Caco-2 (cell line): ENCODE measurements at places on chromosomes 16 and 17. TPM values are rescaled to one million over a fixed set of nuclear protein-coding genes. Genes with fewer than 3 reads are reported as not detected.

DNA sequence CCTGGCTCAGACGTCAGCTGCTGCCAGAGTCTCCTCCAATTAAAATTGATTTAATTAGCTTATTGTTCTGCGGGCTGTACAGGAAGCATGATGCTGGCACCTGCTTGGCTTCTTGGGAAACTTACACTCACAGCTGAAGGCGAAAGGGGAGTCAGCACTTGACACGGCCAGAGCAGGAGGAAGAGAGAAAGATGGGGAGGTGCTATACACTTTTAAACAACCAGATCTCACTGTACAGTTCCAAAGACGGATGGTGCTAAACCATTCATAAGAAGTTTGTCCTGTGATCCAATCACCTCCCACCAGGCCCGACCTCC, 1.4 kb upstream of the PRDM7 start:
- no peak for DNase-seq

DNA sequence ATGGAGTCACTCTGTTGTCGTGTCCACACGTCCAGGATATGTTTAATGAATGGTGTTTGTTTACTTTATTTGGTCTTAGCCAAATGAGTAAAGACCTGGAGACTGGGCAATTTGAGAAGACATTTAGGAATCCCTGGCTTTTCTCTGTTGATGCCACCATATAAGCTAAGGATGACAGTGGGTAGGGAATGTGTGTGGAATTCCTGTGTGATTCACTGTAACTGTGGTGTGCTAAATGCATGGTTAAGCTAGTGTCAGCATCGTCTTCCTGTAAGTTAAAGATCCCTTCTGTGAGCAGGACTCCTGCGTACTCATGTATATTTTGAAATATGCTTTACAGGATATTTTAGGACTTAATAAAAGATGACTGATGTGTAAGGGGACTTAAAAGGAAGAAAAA, 26.4 kb downstream of the GOSR1 start:
- no peak for DNase-seq

GRCh38 chr16:59510008-59510424, 775.9 kb upstream of the GOT2 start:
- no peak for DNase-seq

DNA sequence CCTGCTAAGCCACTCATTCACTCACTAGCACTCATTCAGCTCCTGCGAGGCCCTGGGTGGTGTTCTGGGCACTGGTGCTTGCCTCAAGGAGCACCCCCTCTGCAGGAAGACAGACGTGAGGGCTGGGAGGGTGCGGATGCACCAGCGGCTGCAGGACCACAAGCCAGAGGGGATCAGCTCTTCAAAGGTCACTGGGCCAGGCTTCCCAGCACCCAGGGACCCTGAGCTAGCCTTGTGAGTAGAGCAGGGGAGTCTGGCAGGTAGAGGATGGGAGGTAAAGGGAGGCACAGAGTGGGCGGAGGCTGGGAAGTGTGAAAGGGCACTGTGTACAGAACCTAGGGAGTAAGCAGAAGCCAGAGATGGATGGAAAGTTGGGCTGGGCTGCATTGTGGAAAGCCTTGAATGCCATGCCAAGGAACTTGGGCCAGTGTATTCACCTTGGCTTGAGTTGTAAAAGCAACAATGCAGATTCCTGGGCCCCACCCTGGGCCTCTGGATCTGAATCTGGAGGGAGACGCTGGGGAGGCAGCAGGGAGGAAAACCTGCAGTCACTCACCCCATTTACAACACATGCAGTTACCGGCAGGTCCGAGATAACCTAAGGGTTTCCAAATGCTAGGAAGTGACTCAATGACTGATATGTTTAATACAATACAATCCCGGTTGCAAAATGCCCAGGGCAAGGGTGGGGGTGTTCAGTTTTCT, 1.7 kb downstream of the IL4R start:
- DNase-seq: peak; percentile 21

GRCh38 chr17:3678821-3679530, 10.4 kb downstream of the EMC6 start:
- DNase-seq: no peak

DNA sequence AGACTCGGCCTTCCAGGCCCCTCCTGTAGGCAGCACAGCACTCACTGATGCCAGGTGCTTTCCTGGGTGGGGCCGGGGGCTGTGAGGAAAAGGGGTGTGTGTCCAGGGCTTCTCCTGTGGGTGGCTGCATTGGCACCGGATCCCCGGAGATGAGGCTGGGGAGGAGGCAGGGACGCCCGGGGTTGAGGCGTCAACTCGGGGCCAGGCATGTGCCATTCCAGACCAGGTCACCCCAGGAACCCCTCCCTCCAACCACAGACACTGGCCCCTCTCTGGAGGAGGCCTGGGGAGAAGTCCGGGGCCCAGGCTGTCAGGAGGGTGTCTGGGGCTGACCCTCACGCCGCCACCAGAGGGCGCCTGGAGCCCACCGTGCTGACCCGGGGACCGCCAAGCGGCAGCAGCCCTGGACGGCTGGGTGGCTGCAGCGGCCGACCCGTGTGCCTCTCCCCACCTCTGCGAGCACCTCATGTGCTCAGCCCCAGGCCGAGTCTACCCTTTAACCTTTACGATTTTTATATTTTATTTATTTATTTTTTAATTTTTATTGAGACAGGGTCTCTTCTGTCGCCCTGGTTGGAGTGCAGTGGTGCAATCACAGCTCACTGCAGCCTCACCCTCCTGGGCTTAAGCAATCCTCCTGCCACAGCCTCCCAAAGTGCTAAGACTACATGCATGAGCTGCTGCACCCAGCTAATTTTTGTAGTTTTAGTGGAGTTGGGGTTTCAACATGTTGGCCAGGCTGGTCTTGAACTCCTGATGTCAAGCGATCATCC, 3.2 kb upstream of the METRN start:
- peak; percentile 75 for DNase-seq

DNA sequence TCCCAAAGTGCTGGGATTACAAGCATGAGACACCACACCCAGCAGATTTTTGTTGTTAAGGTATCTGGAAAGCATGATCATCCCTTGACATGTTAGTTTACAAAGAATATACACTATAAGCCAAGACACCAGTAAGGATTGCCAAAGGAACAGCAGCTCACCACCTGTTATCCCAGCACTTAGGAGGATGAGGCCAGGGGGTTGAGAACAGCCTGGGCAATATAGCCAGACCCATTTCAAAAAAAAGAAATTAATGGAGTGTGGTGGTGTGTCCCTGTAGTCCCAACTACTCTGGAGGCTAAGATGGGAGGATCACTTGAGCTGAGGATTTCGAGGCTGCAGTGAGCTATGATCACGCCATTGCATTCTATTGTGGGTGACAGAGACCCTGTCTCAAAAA, 5.1 kb downstream of the ANKRD40CL start:
- no peak for DNase-seq

- DNase-seq: no peak
Measured at GRCh38 chr17:61795546-61795945, 67.8 kb downstream of the BRIP1 start.

GRCh38 chr17:39952680-39953470, 9.9 kb upstream of the GSDMA start:
- peak; percentile 99 for DNase-seq

GRCh38 chr16:85142771-85143211, 30.5 kb upstream of the CIBAR2 start:
- DNase-seq: no peak

GRCh38 chr17:50079334-50080095, 15.6 kb upstream of the PDK2 start:
- DNase-seq: no peak

The RHBDL1 gene
- total RNA-seq: 2.9 and 3.2 TPM in 2 replicates

The TRPV2 gene
- total RNA-seq: 0.28 and 0.41 TPM in 2 replicates

The PIRT gene
- total RNA-seq: not detected in 2 replicates

The HNF1B gene
- 36.9 TPM in 2 replicates for total RNA-seq

The MT1G gene
- total RNA-seq: not detected in 2 replicates
